ENCODE measurements at places on chromosomes 4 and X. TPM values are rescaled to one million over a fixed set of nuclear protein-coding genes. Genes with fewer than 3 reads are reported as not detected.

DNA sequence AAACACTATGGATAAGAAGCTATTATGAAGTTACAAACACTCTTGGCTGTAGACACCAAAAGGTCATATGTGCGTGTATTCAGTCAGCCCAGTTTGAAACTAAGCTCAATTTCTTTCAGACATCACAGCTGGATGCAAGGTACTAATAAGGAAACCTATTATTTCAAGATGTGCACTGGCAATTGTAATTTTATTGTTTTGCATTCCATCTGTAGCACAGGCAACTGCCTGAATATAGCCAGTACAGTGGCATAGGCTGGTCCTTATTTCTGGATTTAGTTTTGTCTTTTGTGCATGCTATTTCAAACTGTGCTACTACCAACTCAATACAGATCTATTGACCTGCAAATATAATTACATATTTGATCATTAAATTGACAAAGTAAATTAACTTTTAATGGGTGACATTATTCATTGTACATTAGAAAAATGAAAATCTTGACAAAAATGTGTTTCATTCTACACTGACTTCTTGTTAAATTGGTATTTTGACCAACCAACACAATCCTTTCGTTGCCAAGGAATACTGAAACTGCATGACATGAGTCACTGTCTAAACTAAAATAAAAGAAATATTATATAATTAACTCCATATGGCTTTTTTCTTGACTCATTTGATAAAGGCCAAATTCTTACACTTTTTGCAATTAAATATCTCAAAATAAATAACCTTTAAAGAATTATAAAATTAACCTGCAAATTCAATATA lies 594.3 kb upstream of the ADGRL3 start:
- DNase-seq: no peak

GRCh38 chr4:123666486-123666885 lies 269.9 kb downstream of the SPRY1 start:
- no peak for DNase-seq

PPAT gene
- total RNA-seq: 3.7 TPM

GRCh38 chr4:103012060-103012459 lies 7.4 kb downstream of the SLC9B1 start:
- no peak for DNase-seq

DNA sequence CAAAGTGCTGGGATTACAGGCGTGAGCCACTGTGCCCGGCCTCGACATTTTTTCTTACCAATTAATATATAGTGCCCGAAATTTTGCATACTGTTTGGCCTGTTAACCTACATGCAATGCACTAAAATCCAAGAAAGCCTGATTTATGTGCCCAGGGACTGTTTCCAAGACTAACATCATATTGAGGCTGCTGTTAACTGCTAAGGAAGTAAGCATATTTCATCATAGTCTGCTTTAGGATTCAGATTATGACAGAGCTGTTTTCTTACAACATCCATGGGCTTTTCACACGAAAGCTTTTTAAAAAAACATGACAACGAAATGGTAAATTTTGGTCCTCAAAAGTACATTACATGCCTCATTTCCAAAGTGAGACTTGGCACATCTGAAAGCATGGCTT lies 84.4 kb downstream of the STOX2 start:
- DNase-seq: no peak

DNA sequence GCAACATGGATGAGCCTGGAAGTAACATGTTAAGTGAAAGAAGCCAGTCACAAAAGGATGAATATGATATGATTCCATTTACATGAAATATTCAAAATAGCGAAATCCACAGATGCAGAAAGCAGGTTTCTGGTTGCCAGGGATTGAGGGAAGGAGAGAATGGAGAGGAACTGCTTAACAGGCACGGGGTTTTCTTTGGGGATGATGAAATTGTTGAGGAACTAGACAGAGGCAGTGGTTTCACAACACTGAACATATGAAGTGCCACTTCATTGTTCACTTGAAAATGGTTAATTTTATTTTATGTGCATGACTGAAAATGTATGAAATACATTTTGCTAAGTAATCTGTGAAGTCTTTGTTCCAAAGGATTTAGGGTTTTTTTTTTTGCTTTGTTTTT lies 182.5 kb upstream of the TBL1X start:
- no peak for DNase-seq

DNA sequence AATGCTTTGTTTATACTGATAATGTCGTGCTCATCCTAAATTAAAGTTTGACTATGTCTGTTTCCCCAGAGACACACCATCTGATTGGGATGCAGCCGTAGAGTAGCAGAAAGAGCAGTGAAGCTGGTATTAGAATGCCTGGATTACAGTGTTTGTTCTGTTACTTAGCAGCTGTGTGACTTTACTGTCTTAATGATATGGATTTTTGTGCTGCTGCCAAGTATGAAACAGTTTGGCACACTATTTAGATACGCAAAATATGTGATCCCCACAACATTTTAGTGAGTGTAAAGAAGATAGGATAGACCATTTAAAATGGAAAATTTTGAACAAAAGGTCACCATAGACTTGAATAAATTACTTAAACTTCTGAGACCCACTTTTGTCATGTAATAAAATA lies 1.2 kb upstream of the CHIC1 start:
- no peak for DNase-seq

- DNase-seq: no peak
Measured at GRCh38 chrX:154486396-154487207, at the start of gene UBL4A. Gene UBL4A, minus strand, starts transcription at chrX:154486615. Its CDS starts 31 bp downstream, at chrX:154486584.

DNA sequence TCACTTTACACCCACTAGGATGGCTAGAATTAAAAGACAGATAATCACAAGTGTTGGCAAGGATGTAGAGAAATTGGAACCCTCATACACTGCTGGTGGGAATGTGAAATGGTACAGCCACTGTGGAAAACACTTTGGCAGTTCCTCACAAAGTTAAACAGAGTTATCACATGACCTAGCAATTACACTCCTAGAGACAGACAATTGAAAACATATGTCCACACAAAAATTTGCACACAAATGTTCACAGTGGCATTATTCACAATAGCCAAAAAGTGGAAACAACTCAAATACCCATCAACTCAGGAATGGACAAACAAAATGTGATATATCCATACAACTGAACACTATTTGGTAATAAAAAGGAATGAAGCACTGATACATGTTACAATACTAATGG lies 5.7 kb downstream of the ZNF280C start:
- DNase-seq: no peak

GRCh38 chrX:20829665-20830491 lies 544.3 kb upstream of the CNKSR2 start:
- no peak for DNase-seq

DNA sequence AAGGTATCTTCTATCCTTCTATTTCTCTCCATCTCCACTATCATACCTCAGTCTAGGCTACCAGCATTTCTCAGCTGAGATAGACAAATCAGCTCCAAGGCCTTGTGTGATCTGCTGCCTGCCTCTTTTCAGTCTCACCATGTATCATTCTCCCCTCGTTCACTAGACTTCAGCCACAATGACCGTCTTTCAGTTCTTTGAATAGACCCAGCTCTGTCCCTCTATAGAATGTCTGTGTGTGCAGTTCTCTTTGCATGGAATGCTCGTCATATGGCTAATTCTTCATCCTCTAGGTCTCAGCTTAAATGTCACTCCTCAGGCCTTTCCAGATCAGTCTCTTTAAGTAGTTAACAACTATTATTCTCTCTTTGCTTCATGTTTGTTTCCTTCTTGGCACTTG lies 6.5 kb downstream of the IGBP1 start:
- no peak for DNase-seq

ZCCHC18 gene
- 1.2 TPM for total RNA-seq

RASSF6 gene
- 16.9 TPM for total RNA-seq

DNA sequence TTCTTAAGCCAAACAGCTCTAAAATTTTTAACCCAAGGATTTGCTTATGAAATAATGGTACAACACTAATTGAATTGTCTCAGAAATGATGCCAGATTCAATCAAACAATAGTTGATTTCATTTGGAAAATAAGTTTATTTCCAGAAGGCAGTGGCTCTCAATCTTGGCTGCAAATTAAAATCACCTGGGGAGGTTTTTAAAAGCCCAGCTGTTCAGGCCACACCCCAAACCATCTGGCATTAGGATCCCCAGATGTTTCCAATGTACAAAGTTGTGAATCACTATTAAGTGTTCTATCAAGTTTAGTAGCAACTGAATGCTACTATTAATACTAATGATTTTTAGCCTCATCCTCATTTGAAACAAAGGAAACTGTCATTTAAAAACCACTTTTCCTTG lies 22.2 kb downstream of the TMEM184C start:
- DNase-seq: no peak

CXCL11 gene
- total RNA-seq: not detected

DNA sequence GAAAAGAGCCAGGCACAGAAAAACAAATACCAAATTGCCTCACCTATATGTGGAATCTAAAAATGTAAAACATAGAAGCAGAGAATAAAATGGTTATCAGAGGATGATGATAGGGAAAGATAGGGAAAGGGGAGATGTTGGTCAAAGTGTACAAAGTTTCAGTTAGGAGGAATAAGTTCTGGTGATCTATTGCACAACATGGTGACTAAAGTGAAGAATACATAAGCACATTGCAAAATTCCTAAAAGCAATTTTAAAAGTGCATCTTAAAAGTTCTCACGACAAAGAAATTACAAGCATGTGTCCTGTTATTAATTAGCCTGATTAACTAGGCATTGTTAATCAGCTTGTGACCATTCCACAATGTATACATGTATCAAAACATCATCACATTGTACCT lies 136.0 kb downstream of the GABRG1 start:
- DNase-seq: no peak

SCRG1 gene
- total RNA-seq: 0.49 TPM

XKRX gene
- 0.74 TPM for total RNA-seq

DNA sequence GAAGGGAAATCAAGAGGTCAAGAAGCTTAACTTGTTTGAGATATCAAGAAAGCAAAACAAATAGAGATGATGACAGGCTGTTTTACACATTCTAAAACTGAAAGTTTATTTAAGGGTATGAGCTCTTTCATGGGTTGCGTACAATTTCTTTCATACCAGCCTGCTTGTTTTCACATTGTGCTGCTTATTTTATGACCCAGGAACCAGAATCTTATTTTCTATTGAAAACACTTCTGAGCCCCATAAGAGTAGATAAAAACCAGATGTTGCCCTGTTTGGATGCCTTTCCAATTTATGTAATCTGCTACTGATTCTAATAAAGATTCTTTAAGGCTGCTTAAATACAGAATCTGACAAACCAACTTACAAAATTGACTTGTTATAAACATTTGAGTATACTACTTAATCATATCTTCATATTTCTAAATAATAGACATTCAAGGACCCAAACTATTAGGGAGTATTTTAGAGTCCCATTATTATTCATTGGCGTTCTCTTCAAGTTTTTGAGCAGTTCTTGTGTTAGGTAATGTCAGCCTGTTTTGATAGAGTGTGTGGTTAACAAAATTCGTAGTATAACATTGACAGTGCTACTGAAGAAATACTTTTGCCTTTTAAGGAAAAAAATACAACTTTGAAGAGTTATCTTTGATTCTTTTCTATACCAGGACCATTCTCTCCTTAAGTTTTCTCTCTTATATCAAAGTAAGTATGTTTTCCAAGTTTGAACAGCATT lies 74.4 kb downstream of the PDLIM5 start:
- DNase-seq: no peak

DNA sequence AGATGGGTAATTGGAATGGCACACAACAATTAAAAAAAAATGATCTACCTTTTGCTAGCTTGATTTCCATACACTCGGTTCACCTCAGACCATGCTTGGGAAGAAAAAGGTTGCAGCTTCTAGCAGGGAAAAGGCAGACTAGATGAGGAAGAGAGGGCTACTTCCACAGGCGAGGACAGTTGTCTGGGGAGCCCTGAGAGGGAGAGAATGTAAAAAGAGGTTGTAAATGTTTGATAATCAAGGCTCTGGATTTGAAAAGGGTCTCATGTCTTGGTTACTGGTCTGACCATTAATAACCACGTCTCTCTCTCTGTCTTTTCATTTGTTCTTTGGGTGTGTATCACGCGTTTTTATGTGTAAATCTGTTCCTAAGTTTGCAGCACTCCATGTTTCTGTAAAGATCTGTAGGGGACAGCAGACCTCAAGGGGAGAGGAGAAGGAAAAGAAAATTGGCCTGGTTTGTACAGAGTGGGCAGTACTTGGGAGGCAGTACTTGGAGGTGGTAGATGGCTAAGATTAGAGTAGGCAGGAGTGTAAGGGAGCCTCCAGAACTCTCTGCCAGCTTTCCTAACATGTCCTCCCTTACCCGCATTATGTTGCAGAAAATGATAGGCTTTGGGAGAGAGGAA lies 750 bp downstream of the ARMCX5 start:
- DNase-seq: no peak

CSAG1 gene
- not detected for total RNA-seq

- no peak for DNase-seq
Measured at GRCh38 chr4:155564880-155565279, 101.8 kb upstream of the GUCY1A1 start.

DNA sequence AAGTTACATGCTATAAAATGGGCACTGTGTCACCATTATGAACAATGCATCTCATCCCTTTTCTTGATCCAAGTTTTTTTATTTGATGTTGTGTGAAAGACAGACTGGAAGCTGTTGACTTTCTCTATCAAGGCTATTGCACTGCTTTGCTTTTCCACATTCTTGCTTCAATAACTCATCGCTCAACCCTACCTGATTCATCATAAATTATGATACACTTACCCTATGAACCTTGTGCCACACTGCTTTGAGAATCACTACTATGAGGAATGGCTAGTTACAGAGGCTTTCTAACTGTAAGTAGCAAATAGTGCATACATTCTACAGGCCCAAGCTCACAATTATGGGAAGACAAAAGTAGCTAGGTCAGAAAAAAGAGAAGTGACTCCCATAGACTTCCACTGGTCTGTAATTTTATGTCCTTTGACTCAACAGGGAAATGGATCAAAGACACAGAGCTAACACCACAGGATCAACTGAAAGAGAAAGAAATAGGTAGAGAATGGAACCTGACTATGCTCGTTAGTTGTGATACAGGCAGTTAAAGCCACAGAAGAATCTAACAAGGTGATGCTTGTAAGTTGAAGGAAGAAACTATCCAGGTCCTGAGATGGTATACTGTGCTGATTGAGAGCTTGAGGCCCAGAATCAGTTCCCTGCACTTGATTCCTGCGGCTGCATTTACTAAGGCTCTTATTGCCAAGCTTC lies 163.5 kb downstream of the PPP3CA start:
- DNase-seq: no peak

SMIM10L2A gene
- total RNA-seq: 1.5 TPM

- DNase-seq: no peak
Measured at GRCh38 chrX:131067216-131067615, 9.1 kb downstream of the ARHGAP36 start.

DNA sequence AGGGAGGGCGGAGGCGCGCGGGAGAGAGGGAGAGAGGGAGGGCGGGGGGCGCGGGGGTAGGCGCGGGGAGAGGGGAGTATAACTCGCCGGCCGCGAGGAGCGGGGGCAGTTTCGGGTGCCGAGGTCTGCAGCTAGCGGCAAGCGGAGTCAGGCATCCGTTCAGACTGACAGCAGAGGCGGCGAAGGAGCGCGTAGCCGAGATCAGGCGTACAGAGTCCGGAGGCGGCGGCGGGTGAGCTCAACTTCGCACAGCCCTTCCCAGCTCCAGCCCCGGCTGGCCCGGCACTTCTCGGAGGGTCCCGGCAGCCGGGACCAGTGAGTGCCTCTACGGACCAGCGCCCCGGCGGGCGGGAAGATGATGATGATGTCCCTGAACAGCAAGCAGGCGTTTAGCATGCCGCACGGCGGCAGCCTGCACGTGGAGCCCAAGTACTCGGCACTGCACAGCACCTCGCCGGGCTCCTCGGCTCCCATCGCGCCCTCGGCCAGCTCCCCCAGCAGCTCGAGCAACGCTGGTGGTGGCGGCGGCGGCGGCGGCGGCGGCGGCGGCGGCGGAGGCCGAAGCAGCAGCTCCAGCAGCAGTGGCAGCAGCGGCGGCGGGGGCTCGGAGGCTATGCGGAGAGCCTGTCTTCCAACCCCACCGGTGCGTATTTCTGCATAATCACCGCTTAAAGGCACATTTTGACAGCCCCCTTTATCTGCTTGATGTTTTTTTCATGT lies at the start of gene POU4F2:
Gene POU4F2 (plus strand): TSS at position 108 of the 720 bp plus-strand sequence. CDS start 248 bp downstream, at position 356.
- DNase-seq: no peak

Data from vagina (tissue), 2 donors.